Ascending aorta (tissue), 2 donors: ENCODE measurements at places on chromosomes 7 and 10.

GRCh38 chr10:17380016-17380415 is 74.4 kb downstream of the ST8SIA6 start:
- DNase-seq, result no peak

DNA sequence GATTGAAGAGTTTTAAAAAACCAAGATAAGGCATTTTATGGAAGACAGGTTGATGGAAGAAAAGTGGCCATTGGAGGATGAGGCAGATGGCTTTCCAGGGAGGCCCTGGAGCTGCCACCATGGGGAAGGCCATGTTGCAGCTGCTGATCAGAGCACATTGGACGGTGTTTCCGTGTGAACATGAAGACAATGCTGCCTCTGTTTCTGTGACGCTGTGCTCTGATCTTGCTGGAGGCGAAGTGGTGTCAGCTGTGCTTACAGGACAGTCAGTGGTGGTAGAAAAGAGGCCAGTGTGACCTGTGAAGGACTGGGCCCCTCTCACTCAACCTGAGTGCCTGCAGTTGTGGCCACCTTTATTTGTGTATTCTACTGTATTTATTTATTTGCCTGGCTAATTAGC is 132.9 kb downstream of the FAM204A start:
- no peak for DNase-seq

GRCh38 chr10:88657901-88658300 is 6.3 kb upstream of the LIPF start:
- no peak for DNase-seq

DNA sequence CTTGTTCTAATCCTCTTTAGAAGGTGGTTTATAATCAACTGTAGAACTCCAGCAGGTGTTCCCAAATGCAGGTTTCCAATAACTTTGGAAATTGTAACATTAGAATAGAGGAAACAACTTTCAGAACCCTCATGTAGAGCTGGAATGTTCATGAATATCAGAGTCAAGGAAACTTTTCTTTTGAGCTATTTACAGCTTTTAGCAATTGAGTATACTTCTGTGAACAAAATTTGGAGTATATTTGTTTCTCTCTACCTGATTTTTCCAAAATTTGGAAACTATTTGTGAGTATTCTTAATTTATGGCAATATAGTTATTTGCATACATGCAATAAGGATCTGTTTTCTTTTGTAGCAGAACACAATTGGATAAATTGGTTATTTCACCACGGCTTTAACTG is 2.8 kb upstream of the CFAP43 start:
- no peak for DNase-seq

DNA sequence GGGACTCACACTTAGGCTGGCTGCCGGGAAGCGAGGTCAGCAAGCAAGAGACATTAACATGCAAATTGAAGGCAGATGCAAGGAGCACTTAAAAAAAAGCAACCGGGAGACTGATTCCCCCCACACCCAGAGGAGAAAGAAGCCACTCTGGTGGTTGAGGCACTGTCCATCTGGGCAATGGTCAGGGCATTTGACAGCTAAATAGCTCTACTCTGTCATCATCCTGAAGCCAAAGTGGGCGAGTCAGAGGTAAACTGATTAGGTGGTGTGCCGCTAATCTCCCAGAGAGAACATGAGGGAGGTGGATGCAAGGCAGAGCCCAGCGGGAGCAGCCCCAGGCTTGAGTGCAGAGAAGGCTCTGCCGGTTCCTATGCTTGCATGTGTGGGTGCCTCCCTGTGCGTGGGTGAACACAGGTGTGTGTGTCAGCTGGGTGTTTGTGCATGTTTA is 100.6 kb downstream of the PLXNA4 start:
- no peak for DNase-seq

DNA sequence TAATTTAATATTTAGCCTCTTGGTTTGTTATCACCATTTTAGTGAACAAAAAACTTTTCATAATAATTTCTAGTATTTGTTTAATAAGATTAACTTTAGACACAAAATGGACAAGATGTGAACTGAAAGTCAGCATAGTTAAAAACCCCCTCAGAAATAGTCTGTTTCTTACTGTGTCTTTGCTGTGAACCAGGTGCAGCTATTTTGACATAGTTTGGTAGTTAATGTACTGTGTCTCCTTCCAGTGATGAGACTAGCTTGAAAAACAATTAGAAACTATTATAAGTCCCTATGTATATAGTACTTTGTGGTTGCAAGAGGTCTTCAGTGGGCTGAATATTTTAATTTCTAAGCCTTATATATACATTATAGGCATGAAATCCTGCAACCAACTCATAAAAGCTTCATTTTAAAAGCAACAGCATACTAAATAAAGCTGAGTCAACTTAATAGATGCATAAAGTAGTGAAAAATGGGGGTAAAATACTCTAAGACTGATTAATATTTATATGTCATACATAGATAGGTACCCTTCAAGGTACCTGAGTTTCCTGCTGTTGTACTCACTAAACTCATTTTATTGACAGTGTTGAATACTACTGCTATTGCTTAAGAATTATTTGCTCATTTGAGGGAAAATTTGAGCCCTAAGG is 19.2 kb downstream of the DMTF1 start:
- DNase-seq, result no peak

- no peak for DNase-seq
These were observed 11.9 kb upstream of the WDFY4 start for GRCh38 chr10:48672596-48673265.

- no peak for DNase-seq
These were observed 30.2 kb upstream of the ABI1 start for GRCh38 chr10:26890956-26891355.

DNA sequence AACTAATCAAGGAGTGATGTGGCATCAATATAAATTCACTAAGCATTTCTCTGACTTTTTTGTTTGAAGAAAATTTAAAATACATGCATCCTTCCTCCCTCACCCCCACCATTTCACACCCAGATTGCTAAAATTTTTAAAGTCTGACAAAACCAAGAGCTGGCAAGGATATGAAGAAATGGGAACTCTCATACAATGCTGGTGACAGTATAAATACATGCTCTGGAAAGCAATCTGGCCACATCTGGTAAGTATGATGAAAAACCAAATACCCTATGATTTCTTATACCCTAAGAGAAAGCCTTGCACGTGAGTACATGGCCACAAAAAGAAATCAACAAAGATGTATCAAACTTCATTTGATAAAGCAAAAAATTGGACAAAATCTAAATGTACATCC is 31.2 kb downstream of the P4HA1 start:
- DNase-seq, result no peak

- no peak for DNase-seq
These were observed at the start of gene MYO3A for GRCh38 chr10:25933653-25934608. MYO3A (plus strand) TSS chr10:25934229; CDS start chr10:25952111, 17,882 bp downstream.

DNA sequence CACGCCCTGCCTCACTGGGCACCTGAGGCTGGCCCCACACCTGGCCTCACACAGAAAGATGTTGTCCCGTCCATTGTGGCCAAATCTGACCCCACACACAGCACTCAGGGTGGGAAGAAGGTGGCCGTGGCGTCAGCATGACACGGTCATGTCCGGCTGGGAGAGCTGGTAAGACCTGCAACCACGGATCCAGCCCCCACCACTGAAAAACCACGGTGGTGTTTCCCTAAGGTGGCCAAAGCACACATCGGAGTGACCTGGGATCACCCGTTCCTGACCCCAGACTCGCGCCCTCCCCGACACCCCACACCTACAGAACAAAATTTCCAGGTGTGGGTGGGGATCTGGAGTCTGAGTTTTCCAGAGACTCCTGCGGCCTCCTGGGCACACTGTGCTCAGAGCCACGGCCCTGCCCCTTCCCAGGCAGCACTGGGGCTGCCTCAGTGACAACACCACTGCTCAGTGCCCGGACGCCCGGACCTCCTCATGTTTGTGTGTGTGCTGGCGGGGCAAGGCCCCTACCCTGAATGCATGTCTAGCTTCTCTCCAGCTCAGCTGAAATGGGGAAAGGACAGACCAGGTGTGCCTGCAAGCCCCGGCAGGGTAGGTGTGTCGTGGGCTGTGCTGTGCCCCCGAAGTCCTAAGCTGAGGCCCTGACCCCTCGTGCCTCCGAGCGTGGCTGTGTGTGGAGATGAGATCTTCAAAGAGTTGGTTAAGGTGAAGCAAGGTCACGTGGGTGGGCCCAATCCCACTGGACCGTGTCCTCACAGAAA is 36.1 kb downstream of the STK32C start:
- no peak for DNase-seq

GRCh38 chr10:132146271-132146671 is 40.5 kb upstream of the DPYSL4 start:
- no peak for DNase-seq

DNA sequence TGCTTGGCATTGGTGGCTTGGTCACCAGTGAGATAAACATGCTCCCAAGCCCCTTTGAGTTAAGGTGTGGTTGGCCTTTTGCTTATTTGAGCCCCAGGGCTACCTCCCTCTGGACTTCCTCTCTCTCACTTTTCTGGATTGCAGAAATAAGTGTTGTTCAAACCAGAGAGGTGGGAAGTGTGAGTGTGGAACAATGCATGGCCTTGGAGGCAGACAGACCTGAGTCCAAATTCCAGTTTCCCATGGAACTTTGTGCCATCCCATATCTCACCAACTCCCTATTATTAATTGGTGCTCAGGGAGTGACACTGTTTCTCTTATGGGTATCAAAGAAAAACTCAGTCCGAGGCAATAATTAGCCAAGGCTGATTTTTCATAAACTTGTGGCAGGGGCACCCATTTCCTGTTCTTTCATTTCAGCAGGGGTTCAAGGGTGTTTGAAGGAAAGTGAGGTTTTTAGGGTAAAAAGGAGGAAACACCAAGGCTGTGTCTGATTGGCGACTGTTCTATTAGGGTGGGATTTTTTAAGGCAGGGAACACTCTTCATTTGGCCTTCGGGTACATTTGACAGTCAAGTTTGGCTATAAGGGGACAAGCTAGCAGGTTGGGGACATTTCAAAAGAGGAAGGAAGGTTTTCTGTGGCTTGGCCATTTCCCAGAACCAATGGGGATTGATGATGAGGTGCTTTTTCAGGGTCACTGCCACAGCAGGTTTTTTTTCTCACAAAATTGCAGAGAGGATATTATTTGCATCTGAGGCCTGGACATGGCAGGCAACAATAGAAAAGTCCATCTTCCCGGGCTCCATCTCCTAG is 148.8 kb upstream of the NPY start:
- DNase-seq, result no peak
